ENCODE measurements at places on chromosomes 5 and 9.
A peak's percentile ranks its signal among the peaks of the same experiment; 100 is the strongest.

DNA sequence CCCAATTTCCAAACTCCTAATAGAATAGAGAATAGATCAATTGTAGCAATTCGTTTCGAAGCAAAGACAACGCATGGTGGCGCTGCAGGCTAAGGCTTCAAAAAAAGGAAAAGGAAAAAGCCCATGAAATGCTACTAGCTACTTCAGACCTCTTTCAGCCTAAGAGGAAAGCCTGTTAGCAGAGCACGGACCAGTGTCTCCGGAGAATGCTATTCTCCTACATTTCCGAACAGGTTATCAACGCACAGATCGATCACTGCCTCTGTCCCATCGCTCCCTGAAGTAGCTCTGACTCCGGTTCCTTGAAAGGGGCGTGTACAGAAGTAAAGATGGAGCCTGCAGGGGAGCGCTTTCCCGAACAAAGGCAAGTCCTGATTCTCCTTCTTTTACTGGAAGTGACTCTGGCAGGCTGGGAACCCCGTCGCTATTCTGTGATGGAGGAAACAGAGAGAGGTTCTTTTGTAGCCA is at the start of gene PCDHB15:
Gene PCDHB15 (plus strand): TSS at position 146 of the 468 bp plus-strand sequence. CDS start 184 bp downstream, at position 330.
- no peak for DNase-seq

DNA sequence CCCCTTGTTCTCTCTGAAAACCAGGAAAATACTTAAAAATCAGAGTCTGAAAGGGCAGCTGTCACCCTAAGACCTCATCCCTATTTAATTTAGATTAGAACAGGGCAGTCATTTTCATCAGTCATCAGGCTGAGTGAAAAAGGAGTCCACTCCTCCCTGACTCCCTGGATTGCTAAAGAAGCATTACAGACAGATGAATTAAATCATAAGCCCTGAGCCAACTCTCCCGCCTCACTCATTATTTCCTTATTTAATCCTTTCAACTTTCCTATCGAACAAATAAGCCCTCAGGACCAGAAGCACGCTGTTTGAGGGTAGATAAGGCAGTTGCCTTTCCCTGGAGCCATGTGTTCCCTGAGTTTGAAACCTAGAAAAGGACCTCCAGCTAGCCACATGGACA is 201.9 kb upstream of the ANKRD55 start:
- no peak for DNase-seq

DNA sequence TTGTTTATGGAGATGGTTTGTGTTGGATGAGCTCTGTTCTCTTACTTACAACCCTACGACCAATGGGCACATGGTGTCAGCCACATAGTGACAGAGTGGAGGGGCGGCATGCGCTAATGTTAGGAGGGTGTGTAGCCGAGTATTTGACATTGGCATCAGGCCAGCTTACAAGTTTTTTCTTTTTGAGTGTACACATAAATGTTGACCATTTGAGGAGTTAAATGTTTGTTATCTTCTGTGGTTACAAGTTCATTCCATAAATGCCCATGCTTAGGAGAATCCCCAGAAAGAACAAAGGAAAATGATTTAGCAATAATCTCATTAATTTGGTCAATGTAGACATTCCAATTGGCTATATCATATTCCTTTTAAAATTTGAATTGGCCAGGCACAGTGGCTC is 180.1 kb upstream of the ELL2 start:
- no peak for DNase-seq

DNA sequence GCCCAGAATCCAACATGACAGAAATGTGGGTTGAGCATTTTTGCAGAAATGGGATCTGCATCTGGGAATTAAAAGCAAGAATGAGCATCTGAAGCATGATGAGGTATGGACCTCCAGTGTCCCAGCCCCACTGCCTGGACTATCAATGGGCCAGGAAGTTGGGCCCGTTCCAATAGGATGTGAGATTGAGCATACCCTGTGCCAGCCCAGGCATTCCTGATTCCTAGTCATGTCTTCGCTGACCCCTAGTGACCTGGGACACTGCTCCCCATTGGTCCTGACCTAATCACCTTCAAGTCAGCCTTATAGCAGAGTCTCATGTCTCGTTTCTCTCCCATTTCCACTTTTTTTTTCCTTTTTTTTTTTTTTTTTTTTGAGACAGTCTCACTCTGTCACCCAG is 197.4 kb upstream of the IRX2 start:
- DNase-seq = no peak

DNA sequence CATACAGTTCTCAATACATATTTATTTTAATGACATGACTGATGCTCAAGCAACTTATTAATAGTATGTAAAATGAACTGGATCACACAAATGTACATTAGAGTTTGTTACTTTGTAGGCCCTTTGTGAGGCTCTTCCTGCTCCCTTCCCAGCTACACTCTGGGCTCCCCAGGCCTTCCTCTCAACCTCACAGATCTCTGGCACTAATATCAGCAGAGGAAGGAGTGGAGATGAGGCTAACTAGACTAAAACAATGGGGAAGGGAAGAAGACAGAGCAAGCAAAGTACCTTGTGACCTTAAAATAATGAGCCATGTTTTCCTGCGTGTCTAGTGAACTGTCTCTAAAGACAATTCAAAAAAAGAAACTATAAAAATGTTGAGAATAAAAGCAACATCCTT is 30.3 kb upstream of the TEK start:
- no peak for DNase-seq

- DNase-seq = no peak
Measured at GRCh38 chr9:7376833-7377232, 422.7 kb downstream of the DMAC1 start.

DNA sequence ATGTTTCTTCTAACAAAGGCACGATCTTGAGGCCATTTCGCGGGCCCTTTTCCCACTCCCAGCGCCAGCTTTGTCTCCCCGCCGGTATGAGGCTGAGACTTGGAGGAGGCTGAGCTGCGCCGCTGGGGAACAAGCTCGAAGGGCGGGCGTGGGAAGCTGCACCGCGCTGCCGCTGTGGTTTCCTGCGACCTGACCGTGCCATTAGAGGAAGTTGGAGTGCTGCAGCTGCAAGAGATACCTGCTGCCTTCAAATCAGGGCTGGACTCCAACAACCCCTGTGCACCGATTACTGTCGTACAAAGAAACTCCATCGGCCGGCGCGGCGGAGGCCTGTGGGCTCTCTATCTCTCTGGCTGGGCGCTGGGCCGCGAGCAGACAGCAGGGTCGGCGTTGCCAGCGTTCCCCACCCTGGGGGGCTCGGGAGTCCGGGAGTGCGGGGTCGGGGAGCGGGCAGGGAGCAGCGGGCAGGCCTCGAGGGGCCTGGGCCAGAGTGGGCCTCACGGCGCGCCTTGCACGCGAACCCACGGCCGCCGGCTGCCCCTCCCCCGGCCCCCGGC is 1.3 kb upstream of the ERBIN start:
- peak; percentile 68 for DNase-seq

DNA sequence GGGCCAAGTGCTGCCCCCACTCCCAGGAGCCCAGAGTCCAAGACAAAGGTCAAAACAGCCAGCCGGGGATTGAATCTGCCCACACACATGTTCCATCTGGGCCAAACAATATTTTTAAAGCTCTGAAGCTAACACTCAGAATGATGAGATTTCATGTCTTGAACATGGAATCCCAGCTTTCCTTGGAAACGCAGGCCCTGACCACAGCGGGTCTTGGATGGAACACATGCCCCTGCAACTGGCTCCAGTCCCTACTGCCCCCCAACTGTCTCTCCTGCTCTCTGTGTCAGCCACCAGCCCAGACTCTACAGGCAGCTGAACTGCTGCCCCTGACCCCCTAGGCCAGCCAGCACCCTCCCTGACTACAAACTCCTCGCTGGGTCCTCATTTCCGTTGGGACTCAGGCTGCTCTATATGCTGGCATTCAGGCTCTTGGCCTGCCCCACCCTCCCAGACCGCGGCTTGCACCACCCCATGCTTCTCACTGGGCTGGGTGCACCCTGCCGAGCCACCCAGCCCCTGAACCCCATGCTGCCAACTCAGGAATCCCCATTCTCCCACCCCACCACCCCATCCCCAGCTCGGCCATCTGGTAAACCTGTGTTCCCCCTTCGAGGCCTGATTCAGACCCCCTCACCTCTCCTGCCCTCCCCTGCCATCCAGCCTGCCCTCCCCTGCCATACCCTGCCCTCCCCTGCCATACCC is 71.7 kb downstream of the ADAMTS2 start:
- DNase-seq = no peak

- peak; percentile 36 for DNase-seq
Measured at GRCh38 chr9:131407717-131408195, 13.9 kb downstream of the PRRC2B start.

DNA sequence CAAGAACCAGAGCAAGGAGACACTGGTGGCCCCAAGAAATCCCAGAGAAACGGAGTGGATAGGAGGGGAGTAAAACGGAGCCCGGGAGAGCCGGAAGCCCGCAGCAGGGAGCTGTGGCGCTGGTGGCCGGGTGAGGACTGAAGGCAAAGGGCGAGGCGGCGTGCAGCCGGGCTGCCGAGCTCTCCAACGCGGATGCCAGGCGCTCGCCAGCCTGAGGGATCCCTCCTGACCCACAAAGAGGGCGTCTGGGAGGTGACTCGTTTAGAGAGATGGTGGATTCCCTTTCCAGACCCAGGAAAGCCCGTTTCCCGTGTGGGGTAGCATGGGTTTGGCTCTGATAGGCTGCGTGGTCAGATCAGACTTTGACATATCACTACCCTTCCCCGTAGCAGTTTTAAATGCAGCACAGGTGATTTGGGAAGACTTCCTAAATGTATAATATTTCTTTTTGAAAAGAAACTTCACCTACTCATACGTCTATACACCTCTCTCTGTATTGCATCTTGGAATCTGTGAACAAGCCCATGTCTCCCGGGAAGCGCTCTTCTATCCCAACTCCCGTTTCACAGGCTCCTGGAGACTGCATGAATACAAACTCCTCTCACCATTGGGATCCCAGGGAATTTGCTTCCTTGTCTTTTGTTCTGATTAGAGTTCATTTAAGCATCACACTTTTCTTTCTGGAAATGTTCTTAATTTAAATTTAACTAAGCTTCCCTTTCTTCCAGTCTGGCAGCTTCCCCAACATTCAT is 158.1 kb downstream of the C9orf152 start:
- peak; percentile 29 for DNase-seq

- no peak for DNase-seq
Measured at GRCh38 chr5:122736086-122736845, 38.6 kb upstream of the SNX2 start.

DNA sequence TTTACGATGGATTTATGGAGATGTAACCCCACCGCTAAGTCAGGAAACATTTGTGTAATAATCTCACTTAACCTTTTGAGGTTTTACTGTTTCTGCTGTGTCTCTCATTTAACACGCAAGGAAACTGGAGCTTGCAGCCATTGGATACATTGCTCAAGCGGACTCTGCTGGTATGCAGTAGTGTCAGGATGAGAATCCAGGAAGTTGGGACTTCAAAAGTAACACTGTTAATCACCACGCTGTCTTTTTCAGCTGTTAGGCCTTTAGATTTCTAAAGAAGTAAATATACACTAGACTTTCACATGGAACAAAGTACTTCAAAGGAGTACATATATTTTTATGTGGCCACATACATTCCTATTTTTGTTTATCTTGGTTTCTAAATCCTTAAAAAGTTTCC is 114.7 kb downstream of the LPAR1 start:
- no peak for DNase-seq

GRCh38 chr5:138491669-138492559 is 26.6 kb downstream of the EGR1 start:
- DNase-seq = peak; percentile 82

DNA sequence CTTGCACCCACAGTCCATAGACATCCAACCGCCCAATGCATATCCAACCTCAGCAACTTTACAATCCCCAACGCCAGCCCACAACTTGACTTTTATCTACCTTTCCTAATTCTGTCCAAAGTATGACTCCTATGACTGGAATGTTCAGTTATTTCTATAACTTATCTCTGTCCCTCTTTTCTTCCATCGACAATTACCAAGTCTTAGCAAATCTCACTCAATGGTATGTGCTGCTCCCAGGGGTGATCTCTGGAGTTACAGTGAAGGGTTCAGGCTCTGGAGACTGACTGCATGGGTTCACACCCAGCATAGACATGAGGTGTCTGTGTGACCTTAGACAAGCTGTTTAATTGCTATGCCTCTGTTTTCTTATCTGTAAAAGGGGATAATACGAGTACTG is 106.9 kb downstream of the SPOCK1 start:
- no peak for DNase-seq

DNA sequence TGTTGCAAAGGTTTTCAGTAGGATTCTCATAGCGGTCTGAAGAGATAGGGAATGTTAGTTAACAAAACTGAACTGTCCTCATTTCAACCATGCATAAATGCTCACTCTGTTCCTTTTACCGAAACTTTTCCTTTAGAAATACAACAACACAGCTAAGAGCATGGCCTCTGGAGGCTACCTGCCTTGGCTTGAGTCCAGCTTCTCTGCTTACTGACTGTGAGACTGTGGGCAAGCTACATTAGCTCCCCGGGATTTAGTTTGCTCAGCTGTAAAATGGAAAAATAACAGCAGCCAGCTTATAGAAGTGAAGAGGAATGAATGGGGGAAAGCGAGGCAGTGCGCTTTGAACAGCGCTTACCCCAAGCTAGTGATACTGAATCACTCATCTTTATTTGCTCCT is 507.9 kb upstream of the DAP start:
- no peak for DNase-seq

GRCh38 chr5:33470544-33470943 is 29.8 kb downstream of the TARS1 start:
- DNase-seq = no peak

DNA sequence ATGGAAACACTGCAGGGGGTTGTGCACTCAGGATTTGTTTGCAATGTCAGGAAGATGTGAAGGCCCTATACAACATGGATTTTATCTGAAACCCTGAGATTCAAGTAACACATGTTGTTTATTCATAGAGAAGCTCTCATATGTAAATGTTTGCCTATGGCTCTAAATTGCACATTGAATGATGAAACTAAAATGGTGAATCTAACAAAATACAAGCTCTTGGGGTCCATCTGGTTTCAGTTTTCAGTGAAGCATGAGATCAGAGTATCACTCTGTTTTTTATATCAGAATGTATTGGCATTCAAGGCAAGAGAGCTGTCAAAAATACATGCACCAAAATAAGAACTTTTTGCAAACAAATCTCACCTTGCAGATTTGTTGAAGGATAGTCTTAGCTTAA is 19.6 kb upstream of the FRMD3 start:
- no peak for DNase-seq

DNA sequence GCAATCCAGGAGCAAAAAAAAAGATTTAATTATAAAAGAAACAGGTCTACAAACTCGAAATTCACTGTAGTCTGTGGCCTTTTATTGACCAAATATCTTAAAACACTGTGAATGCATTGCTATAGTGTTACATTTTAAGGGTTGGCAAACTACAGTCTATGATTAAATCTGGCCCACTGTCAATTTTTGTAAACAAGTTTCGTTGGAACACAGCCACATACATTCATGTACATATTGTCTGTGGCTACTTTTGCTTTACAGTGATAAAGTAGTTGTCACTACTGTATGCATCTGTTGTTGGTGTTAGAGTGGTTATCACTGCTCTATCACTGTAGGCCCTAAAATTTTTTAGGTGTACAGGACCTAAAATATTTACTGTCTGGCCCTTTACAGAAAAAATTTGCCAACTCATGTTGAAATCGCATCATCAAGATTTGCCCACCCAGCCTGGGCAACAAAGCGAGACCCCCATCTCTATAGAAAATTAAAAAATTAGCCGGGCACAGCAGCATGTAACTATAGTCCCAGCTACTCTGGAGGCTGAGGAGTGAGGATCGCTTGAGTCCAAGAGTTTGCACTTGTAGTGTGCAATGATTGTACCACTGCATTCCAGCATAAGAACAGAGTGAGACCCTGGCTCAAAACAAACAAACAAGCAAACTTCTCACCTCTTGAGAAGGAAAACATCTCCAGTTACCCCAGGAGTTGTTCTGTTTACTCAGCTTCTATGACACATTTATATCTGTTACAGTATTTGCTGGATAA is 89.0 kb downstream of the ERBIN start:
- no peak for DNase-seq

GRCh38 chr5:10595293-10595671 is 31.4 kb downstream of the ANKRD33B start:
- DNase-seq = no peak
